ENCODE measurements at places on chromosomes 1 and 21.

GRCh38 chr1:58539553-58539952 lies 7.0 kb downstream of the OMA1 start:
- no peak for DNase-seq

DNA sequence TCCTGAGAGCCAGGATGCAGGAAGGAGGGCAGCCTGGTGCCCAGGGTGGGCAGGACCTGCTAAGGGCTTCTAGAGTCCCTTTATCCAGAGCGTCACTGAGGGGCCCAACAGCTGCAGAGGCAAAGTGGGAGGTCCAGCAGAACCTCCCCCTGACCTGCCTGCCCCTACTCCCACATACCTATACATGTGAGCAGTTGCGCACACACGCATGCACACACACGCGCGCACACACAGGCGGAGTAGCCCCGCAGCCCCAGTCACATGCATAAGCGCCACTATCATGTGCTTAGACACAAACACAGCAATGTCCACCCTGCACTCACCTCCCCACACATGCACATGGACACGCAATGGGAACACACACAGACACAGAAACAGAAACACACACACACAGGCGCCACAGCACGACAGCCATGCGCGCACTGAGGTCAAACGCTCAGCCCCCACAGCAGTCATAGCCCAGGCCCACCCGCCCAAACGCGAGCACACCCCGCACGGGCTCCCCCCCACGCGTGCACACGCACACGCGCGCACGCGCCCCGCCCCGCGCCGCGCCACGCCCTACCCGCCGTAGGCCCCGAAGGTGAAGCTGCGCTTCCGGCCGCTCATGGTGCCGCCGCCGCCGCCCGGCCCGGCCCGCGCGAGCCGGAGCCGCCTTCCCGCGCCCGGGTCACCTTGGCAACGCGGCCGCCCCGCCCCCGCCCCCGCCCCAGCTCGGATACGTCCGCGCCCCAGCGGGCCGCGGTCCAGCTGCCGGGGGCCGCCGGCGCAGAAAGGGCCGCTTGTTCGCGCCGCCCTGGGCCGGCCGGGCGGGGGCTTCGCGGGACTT lies 17.7 kb downstream of the RAP1GAP start:
- DNase-seq: peak; percentile 65

- DNase-seq: no peak
Measured at GRCh38 chr1:7865978-7866377, 13.1 kb upstream of the UTS2 start.

- DNase-seq: no peak
Measured at GRCh38 chr1:72845981-72846380, 563.6 kb upstream of the NEGR1 start.

DNA sequence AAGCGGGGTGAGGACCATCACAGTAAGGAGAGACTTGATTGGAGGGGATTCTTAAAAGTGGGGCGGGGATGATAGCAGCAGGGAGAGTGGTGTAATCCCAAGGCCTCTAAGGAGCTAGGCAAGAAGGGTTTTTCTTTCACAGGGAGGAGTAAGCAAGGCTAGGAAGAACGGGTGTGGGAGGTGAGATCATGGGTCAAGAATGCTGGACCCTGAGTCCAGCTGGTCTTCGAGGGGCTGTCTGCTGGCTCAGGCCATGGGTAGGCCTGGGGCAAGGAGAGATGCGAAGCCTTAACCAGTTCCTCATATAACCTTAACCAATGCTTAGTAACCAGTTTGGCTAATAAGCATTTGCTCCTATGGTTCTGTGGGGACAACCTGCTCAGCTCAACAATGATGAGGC lies 599.1 kb downstream of the NPHP4 start:
- DNase-seq: no peak
